Activated B cell treated with CpG ODN at 0.5 μM for 24 hours (primary cell): ENCODE measurements at places on chromosomes 1 and 21.

DNA sequence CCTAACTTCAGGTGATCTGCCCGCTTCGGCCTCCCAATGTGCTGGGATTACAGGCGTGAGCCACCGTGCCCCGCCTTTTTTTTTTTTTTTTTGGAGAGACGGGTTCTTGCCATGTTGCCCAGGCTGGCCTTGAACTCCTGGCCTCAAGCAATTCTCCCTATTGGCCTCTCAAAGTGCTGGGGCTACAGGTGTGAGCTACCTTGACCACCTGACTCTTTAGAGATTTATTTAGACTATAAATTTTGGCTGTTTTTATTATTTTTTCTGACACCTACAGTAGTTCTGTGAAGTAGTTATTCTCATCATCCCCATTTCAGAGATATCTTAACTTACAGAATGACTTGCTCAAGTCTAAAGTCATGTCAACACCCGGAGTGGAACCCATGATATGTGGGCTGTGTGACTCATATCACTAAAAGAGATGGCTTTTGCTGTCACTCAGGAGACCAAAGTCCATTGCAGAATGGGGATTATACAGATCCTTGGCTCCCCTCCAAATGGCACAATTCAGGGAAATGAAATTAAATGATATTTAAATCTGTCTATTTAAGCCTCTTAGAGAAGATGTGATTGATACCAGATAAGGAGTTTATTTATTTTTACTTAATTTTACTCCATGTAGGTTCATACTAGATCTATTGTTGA lies 93.2 kb downstream of the CTH start:
- no peak for DNase-seq

DNA sequence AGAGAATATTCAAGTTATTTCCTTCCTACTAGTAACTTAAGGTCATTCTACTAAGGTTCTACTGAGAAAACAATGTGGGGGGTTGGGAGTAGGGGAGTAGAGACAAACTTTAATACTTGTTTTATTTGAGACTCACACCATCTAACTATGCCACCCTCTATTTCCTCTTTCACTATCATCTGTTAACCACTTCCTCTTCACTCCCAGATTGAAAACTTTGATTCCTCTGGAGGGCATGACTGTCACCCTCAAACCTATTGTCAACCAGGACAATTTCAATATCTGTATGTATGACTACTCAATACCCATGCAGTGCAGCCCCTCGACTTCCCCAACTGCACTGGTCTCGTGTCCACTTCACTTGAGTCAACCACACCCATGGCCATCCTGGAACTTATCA lies 165.6 kb upstream of the POGK start:
- DNase-seq, result no peak

DNA sequence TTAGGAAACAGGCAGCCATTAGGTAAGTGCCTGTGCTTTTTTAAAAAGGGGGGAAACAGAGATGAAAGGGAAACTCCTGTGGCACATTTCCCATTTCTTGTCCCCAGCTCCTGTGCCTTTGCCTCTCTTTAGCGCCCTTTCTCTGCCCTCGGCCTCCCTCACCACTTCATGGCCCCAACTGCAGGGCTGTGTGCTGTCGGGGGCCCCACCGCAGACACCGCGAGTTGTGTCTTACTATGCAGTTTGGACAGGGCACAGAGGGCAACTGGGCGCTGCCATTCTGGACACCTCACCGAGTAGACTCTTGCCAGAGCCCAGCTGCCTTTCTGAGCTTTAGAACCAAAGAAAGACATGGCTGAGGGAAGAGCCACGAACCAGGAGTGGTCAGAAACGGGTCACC lies 93.7 kb upstream of the LPGAT1 start:
- DNase-seq, result no peak

DNA sequence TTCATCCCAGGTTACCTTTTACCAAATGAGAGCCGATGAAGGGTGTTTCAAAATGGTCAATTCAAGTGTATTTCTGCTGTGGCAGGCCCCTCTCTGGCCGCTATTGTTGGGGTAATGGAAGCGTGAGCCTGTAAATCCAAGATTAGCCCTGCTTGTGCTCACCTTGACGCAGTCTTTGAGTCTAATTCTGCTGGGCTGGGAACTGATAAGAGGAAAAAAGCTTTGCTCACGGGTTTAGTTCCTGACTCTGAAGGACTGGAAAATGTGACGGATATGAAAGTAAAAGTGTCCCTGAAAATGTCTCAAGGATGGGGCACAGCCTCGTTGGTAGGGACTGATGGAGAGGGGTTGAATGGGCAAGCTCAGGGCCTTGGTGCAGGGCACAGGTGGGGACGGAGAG lies 125.9 kb upstream of the GALNT2 start:
- DNase-seq, result no peak

DNA sequence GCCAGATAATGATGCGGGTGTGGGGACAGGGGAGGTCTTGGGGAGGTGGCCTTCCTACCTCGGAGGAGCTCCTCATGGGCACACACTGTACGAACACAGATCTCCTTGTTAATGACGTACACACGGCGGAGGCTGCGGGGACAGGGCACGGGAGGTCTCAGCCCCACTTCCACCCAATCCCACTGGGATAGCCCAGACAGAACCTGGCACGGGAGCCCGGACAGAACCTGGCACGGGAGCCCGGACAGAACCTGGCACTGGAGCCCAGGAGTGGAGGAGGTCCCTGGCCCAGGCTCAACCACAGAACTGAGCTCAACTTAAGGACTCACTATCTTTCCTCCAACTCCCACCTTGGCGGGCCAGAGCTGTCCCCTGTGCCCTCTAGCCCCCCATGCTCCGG lies 5.2 kb downstream of the MFAP2 start:
- no peak for DNase-seq

GRCh38 chr1:246324711-246325110 lies 182.4 kb downstream of the SMYD3 start:
- DNase-seq, result no peak

GRCh38 chr1:209041927-209042326 lies 541.6 kb upstream of the CAMK1G start:
- DNase-seq, result no peak

DNA sequence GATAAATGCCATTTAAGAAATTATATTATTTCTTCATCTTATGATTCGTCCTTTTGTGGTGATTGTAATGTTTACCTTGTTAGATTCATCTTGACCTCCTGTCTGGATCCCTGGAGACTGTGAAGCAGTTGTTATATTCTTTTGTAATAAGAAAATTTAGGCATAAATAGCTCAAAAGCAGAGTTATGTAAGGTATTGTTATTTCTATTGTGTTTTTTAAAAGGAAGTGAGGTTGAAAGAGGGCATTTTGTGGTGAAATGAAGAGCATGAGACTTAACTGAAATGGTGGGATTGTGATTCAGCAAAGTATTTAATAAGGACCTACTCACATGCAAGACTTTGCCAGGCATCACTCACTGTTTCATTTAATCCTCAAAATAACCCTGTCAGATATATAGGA lies 104.0 kb downstream of the PDE4B start:
- DNase-seq, result no peak

DNA sequence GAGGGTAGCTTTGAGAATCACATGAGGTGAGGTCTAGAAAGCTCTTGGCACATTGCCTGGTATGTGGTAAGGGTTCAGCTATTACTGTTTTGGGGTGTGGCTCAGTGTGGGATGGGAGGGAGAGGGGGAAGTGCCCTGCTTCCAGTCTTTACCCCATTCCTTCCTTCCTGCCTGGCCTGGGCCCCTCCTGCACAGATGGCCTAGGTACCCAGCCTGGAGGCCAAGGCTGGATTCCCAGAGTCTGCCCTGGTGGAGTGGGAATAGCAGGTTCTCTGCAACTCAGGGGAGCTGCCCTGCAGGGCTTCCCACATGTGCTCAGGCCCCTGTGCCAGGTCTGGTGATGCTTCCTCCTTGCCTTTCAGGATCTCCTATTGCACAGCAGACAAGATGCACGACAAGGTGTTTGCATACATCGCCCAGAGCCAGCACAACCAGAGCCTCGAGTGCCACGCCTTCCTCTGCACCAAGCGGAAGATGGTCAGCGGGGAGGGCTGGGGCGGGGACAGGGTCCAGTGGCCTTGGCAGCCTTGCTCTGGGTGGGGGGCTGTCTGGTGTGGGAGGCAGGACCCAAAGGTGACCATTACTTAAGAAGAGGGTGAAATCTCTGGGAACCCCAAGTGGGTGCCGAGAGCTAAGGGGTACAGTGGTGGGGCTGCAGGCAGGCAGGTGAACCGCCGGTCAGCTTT lies 13.5 kb downstream of the LDLRAP1 start:
- no peak for DNase-seq

- no peak for DNase-seq
These were observed 108.6 kb downstream of the OLFML2B start for GRCh38 chr1:161915051-161915503.

- DNase-seq, result no peak
These were observed 31.1 kb downstream of the ROR1 start for GRCh38 chr1:63804829-63805484.

DNA sequence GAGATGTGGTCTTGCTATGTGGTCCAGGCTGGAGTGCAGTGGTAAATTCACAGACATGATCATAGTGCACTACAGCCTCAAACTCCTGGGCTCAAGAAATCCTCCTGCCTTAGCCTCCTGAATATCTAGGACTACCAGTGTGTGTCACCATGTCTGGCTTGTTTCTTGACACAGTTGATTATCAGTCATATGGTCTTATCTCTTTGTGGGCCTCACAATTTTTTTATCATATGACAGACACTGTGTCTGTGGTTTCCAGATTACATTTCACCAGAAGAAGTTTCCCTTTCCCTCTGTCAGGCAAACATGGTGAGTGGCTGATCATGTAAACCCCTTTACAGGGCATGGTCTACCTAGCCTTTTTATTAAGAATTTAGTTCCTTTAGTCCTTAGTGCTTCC lies 96.1 kb downstream of the HFM1 start:
- DNase-seq, result no peak

DNA sequence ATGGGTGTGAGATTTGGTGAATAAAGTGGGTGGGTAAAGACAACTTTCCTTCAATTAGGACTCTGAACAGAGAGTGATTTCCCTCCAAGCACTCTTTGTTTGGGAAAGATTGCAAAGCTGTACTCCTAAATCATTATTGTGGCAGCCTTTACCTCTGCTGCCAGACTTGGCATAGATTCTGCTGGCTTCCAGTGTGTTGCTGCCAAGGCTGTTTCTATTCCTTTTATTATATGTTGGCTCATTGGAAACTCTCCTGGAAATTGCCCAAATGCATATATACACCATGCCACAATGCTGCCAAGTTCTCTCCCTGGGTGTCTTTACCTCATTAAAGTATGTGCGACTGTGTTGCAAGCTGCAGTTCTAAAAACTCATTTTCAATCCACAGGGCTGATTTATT lies 668.0 kb downstream of the MRPL39 start:
- DNase-seq, result no peak

DNA sequence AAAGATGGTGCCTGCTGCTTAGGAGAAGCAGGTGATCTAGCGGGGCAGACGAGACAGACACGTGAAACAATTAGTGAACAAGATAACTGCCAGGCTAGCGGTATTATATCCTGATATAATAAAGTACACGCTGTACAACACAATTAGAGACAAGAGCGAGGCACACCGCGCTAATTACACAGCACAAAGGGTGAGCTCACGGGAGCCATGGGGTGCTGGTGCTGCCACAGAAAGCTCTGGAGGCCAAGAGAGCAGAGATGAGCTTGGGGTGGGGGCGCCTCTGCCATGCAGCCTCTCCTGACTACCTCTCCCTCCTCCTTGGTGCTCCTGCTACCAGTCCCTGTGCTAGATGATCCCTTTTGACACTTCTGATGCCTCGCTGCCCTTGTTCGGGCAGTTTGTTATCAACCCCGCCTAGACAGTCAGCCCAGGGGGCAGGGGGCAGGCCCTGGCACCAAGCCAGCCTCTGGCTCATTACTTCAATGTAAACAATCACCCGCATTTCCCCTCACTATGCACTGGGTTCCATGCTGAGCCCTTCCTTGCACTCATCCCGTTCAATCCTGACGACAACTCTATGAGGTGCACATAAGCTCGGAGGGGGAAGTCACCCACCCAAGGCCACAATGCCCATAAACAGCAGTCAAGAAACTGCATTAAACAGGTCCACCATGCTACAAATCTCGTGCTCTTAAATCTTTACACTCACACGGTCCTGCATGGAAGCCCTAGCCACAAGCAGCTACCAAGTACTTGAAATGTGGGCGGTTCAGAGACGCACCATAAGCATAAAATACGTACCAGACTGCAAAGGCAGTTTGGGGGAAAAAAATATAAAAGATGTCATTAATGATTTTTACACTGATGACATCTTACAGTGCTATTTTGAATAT lies 103.0 kb downstream of the SSBP3 start:
- no peak for DNase-seq

DNA sequence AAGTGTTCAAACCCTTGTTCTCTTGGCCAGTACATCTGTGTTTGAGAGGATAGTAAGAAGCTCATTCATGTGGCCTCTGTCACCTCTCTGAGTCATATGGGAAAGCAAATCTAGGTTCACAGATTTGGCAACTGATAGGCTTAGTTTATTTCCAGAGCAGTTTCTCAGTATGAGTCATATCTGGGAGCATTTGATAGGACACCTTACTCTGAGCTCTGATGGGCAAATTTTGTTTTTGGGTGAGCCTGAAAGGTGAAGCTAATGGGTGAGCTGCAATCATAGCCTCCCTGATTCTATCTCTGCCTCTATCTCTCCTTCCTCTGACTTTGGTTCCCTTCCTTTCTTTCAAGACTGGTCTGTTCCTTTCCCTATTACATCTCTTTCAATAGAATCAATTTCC lies 134.4 kb downstream of the S1PR1 start:
- no peak for DNase-seq
